Stimulated activated CD4-positive, alpha-beta T cell treated with anti-CD3 and anti-CD28 coated beads, Interleukin-1b, Interleukin-23, amount 100 ng/mL, for 1 hour (primary cell): ENCODE measurements at places on chromosomes 1 and 21.
A peak's percentile ranks its signal among the peaks of the same experiment; 100 is the strongest.

- no peak for DNase-seq
These were observed 572.2 kb downstream of the RWDD3 start for GRCh38 chr1:95806171-95806570.

DNA sequence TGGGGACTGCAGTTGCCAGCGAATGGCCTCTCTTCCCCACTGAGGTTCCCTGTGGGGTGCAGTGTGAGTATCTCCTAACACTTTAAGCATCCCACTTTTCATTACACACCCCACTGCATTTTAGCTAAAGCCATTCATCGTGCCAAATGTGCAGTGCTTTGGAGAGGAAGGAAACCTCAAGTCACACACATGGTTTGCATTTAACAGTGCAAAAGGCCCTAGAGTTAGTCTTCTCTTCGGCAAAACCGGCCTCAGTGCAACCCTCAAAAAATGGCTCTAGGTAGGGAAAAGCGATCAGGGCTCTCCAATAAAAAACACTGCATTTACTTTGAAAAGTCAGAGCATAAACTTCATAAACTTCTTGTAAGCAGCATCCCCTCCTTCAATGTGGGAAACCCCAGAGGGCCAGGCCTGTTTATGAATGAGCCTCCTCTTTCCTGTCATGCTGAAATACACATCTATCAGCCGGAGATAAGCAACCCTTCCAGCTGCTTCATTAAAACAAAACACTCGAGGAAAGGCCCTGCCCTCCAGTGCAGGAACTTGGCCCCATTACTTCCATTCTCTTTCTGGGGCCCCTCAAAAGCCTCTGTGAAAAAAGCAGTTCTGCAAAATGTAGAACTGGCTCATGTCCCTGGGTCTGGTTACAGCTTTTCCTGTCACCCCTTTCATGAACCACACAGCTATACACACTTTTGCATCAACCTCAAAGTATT, 184.0 kb downstream of the CDC7 start:
- no peak for DNase-seq

- no peak for DNase-seq
These were observed 175.3 kb downstream of the GALNT2 start for GRCh38 chr1:230242326-230242725.

- no peak for DNase-seq
These were observed 67.2 kb upstream of the ARHGAP29 start for GRCh38 chr1:94304553-94304952.

DNA sequence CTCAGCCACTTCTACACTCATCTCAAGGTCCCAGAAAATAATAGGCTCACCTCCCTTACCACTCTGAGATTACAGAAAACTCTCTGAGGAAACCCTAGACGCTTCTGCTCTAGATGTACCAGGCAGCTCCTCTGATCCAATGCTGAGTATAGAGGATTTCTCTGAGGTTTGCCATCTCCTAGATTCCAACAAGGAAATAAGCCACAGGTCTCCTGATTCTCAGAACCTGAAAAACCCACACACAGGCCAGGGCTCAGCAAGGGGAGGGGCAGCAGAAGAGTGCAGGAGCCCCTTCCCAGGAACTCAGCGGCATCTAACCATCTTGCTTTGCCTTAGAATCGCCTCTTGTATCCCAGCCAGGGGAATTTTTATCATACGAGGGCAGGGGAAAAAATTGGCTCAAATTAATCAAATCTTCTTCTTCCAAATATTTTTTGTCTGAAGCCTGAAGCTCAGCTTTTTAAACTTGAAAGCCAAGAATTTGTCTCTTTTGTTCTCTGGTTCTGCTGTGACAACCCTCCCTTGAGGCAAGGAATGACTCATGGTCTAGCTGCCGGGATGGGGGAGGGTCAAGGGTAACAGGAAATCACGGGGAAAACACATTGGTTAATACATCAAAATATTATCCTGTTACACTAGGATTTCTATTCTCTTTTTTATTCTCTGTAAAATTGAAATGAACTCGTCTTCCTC, 30.8 kb downstream of the GORAB start:
- DNase-seq: no peak

- DNase-seq: no peak
These were observed 220.5 kb upstream of the B3GALT2 start for GRCh38 chr1:193406901-193407300.

GRCh38 chr1:70319750-70320149, 34.8 kb downstream of the ANKRD13C start:
- no peak for DNase-seq

DNA sequence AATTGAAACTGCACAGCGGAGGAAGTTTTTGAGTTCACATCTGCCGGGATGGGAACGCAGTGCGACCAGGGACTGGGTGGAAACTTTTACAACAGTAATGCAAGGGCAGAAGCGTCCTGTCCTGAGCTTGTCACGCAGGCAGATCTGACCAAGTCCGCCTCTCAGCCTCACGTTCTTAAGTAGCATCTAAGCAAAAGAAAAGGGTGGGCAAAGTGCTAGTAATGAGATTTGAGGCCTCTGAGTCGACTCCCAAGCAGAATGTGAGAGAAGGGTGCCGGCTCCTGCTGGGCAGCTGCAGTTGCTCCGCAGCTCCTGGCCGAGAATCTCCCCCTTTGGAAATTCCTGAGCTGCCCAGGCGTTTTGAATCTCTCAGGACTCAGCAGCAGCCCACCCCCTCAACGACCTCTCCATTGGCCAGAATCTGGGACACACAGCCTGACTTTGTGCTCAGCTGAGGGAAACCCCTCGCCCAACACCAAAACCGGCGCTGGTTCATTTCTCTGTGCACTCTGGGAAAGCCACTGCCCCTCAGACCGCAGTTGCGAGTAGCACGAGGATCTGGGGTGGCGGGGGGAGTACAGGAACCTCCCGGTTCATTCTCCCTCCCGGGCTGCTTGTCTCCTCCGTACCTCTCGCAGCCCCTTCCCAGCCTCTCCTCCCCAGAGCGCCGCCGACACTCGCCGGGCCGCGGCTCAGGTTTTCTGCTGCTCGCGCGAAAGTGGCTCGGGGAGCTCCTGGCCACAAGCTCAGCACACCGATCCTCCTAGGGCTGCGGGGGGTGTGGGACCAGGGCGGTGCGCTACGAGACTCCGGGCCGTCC, 913 bp upstream of the S1PR1 start:
- peak; percentile 32 for DNase-seq

GRCh38 chr1:45876000-45876617, 72.7 kb downstream of the MAST2 start:
- no peak for DNase-seq

GRCh38 chr1:167090314-167090942, at the start of gene GPA33:
TSS of gene GPA33 (minus strand) at chr1:167090377. CDS start at chr1:167090287, 90 bp downstream.
- DNase-seq: no peak

GRCh38 chr1:16120940-16121410, 34.9 kb downstream of the EPHA2 start:
- DNase-seq: no peak
